ENCODE measurements at places on chromosomes 1 and 21.

DNA sequence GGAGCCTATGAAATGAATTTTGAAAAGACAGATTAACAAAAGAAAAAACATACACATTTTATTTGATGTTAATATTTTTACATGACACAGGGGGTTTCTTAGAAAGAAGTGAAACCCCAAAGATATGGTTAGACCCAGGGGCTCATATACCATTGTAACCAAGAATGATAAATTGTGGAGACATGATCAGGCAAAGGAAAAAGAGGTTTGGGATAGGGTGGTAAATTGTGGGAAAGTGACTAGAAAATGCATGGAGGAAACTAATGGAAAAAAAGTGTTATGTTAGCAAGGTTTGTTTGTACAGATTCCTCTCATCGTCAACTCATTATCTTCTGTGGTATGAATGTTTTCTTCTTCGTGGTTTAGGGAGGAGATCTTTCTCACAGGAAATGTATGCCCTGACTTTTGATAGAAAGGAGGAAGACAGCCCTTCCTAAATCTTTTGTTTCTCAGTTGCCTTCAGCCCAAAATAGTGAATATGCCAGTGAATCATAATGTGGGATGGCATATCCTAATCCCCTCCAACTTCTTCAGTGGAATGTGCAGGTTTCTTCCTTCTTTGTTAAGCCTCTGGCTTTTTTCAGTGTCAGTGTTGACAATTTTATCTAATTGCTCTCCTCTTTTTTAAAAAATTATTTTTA lies 140.4 kb upstream of the UBE2U start:
- DNase-seq: no peak

- DNase-seq: no peak
Measured at GRCh38 chr1:29623501-29623900, 387.2 kb downstream of the PTPRU start.

DNA sequence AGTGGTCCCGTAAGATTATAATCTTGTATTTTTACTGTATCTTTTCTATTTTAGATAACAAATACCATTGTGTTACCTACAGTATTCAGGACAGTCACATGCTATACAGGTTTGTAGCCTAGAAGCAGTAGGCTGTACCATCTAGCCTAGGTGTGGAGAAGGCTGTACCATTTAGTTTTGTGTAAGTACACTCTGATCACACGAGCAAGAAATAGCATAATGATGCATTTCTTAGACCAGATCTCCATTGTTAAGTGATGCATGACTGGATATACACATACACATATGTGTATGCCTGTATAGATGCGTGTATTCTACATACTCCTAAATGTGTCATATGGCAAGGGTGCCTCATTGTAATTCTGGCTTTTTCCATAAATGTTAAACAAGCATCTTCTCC lies 33.9 kb downstream of the GALNT2 start:
- DNase-seq: no peak

DNA sequence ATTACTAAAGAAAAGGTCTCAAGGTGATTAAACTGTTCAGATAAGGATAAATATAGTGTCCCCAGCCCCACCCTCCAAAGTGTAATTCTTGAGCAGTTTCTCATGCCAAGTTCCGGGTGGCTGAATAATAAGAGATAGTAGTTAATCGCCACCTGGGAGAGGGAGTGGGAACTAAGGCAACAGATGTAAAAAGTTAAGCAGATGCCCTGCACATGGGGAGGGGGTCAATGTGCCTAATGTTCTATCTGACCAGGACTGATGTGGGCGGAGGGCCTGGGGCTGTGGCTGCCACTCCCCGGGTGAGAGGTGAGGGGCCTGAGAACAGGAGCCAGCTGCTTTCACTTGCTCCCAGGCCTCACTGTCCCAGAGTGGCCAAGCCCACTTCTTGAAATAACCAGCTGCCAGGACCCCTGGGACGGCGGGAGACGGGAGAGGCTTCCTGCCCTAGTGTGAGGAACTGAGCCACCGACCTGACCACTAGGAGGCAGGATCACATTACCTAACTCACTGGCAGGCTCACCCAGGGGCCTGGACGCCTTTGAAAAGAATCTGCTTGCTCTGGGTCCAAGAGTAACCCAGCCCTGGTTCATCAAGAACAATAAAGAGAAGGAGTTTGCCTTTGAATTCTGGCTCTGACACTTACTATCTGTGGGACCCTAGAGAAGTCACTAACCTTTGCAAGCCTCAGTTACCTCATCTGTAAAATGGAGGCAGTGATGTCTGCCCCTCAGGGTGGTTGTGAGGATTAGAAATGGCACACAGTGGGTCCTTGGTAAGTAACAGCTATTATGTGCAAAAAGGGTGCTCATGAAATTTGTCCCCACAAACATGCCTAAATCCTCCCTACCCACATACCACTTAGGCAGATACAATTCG lies 179.2 kb downstream of the ATG4C start:
- no peak for DNase-seq

DNA sequence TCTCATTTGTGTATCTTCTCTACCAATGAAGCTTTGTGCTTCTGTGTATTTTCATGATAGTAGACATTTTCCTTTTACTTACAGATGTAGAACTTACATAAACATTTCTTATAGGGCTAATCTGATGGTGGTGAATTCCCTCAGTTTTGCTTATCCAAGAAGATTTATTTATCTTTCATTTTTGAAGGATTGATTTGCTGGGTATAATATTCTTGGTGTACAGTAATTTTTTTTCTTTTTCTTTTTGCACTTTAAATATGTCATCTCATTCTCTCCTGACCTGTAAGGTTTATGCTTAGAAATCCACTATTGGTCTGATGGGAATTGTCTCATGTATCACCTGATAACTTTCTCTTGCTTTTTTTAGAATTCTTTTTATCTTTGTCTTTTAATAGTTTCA lies 127.6 kb upstream of the KCTD3 start:
- DNase-seq: no peak

DNA sequence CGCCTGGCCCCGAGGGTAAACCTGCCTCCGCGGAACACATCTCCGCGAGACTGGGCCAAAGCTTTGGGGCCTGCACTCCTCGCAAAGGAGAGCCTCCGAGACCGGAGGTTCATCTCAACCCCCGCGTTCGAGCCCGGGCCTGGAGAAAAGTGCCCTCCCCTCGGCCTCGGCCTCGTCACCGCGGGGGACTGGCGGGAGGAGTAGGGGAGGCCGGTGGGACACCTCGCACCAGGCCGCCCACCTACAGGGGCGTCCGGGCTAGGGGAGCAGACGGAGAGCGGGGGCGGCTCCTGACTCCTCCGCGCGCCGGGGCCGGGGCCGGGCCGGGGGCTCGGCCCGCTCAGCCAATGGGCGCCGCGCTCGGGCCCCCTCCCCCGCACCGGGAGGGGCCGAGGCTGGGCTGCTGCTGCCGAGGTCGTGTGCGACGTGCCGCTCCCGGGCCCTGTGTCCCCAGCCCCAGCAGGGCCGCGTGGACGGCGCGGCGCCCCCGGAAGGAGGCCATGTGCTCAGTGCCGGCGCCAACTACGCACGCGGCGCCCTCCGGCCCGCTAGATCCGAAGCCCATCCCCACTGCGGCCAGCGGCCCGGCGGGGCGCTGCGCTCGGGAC lies 684 bp downstream of the SLC2A1 start:
- DNase-seq: peak; percentile 38

GRCh38 chr21:21268061-21268471 lies 269.9 kb downstream of the NCAM2 start:
- DNase-seq: no peak

- no peak for DNase-seq
Measured at GRCh38 chr1:12615159-12615864, 2.7 kb downstream of the DHRS3 start.

GRCh38 chr1:75130865-75131564 lies 3.2 kb upstream of the LHX8 start:
- DNase-seq: no peak

- DNase-seq: no peak
Measured at GRCh38 chr1:74714429-74715235, 18.2 kb downstream of the CRYZ start.

DNA sequence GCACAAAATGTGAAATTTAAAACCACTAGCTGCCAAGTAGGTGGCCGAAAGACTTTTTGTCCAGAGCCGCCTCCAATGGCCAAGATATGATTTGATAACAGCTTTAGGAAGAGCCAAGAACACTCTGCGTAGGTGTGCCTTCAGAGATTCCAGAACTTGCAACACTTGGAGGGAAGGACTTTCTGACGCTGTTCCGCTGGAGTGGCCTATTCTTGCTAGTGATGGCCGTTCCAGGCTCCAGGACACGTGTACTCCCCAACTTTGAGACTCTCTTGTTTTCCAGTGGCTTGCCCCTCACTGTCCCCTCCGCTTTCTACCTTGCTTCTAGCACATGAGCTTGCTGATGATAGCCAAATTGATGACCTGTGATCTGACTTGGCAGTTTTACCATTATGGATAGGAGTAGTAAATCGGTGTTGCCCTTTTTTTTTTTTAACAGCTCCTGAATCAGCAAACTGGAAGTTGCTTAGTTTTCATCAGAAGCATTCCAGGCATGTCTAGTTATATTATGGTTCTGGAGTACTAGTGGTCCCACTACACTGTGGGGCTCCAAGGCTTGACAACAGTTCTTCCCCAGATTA lies 1.0 kb downstream of the PRDX6 start:
- DNase-seq: no peak

GRCh38 chr1:5770981-5771765 lies 221.1 kb downstream of the NPHP4 start:
- DNase-seq: no peak

- peak; percentile 4 for DNase-seq
Measured at GRCh38 chr1:182143825-182144645, 82.5 kb upstream of the ZNF648 start.

DNA sequence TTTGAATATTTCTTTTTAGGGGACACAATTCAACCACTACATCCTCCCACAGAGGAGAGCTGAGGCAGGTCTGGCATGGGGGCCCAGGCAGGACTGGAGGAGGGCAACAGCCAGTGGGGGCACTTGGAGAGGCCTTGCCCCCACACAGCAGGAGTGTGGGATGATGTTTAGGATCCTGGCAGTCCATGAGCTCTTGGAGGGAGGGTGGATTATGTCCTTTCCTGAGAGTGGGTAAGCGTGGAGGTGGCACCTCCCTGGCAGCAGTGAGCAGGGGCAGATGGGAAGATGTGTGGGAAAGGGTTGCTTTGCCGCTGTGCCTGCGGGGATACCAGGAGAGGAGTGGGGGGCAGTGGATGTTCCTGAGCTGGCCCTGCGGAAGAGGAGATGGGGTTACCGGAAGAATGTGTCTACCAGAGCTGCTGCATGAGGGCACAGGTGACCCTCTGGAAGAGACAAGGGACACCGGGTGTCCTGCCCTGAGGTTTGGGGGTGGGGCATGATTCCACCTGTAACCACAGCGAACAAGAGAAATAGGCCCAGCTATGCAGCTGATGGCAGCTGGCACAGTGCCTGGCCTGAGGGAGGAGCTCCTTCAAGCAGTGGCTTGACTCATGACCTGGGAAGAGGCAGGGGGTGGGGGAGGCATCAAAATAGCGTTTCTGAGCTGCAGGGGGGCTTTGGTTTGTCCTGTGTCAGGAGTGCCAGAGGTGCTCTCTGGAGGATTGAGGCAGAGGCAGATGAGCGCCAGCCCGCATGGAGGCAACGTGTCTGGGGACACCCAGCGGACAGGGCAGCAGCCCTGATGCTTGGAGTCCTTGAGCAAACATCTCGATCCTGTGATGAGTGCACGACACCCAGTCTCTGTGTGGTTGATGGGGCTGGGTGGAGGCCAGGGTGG lies 123.9 kb upstream of the TMPRSS2 start:
- DNase-seq: no peak

GRCh38 chr1:92464588-92465255 lies 22.0 kb downstream of the GFI1 start:
- no peak for DNase-seq

GRCh38 chr1:43934101-43934985 lies 742 bp downstream of the ARTN start:
- peak; percentile 53 for DNase-seq

DNA sequence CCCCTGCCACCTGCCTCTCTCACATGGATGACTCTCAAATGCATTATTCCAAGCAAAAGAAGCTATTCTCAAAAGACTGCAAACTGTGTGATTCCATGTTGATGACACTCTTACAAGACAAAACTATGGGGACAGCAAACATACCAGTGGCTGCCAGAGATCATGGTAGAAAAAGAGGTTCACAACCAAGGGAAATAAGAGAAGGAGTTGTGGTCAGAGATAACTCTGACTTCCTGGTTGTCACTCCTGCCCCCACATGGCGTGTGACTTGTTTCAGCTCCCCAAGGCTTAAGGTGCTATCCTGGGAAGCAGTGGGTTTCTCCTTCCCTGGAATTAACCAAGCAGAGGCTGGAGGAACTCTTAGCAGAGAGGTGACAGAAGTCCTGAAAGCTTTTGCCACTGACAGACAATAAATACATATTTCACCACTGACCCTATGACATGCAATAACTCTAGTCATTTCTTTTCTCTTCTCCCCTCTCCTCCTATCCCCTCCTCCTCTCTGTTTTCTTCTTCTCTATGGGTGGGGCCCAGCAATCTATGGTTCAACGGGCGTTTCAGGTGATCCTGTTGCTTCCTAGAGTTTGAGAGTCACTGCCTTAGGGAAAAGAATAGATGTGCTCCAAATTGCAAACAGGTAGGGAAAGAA lies 185.1 kb downstream of the FCRL5 start:
- no peak for DNase-seq

- no peak for DNase-seq
Measured at GRCh38 chr1:37482796-37483744, 8.7 kb downstream of the ZC3H12A start.

- DNase-seq: peak; percentile 36
Measured at GRCh38 chr1:236465959-236466303, 57.9 kb upstream of the LGALS8 start.

DNA sequence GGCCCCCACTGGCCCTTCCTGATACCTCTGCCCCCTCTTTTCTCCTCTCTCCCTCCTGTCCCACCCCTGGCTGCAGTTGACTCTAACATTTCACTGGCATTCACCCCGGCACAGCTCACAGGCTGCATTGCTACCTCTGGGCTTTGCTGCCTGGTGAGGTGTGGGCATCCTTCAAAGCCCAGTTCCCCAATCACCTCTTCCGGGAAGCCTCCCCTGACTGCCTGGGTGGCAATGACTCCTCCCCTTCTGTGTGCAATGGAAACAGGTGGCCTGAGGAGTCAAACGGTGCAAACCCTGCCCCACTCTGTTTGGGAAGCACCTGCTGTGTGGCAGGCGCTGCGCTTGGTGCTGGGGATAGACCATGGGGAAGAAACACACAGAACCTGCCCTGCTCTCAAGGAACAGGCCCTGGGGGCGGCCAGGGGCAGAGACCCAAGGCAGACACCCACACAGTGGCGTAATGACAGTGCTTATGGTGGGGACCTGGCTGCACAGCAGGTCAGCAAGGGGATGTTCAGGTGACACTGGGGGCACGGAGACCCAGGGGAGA lies 39.3 kb upstream of the POFUT2 start:
- DNase-seq: no peak

GRCh38 chr1:201002510-201002909 lies 21.0 kb downstream of the KIF21B start:
- no peak for DNase-seq

GRCh38 chr1:11797525-11798216 lies 8.1 kb downstream of the MTHFR start:
- no peak for DNase-seq

GRCh38 chr1:57916041-57916440 lies 492.2 kb upstream of the DAB1 start:
- no peak for DNase-seq

All from CD4-positive, alpha-beta T cell treated with Interferon alpha-2 for 1 hour (primary cell).